ENCODE measurements at places on chromosomes 2 and 18. TPM values are rescaled to one million over a fixed set of nuclear protein-coding genes. Genes with fewer than 3 reads are reported as not detected.

Gene NMUR1
- not detected for total RNA-seq

DNA sequence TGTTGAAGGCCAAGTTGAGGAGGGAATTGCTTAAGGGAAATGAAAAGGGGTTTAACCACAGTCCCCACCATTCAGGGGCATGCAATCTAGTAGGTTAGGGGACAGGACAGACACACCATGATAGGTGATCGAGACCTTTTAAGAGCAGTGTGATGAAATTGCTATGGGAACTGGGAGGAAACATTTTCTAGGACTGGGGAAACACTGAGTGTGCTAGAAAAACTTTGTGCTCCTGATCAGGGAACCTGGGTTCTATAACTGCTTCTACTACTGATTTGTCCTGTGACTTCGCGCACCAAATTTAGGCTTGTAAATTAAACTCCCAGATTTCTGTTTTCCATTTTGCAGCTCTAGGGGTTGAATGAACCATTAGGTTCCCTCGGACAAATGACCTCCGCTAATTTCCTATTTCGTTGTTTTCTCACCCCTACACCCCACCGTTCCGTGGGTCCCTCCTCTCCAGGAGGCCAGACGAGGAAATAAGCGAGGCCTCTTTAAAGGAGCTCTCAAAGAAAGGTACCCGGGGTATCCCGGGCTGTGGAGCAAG is 371 bp upstream of the LCLAT1 start:
- DNase-seq, result peak; percentile 50

DNA sequence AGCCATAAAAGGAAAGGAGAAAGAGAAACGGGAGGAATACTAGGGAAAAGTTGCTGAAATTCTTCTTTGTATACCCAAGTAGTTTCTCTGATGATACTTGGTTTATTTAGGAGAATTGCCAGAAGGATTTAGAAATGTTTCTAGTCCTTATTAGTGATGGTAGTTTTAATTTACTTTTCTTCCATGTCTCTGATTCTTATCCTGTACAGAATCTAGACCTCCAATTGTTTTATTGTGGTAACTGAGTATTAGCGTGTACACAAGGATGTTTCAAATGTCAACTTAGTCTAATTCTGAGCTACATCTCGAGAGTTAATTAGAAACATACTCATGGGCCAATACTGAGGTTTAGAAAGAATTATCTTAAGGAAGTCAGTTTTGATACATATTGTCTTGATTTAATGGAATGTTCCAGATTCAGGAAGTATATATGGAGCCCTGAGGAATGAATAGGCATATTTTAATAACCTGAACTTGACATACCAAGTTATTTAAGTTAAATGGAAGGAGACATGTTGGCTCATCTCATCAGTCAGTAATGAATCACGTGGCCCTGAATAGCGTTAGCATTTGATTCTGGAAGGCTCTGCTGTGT is 219.6 kb downstream of the LTBP1 start:
- DNase-seq, result peak; percentile 19

GRCh38 chr18:2337552-2338141 is 233.7 kb downstream of the METTL4 start:
- DNase-seq, result peak; percentile 20

All from M059J (cell line).